ENCODE measurements at places on chromosomes 12 and 14. TPM values are rescaled to one million over a fixed set of nuclear protein-coding genes. Genes with fewer than 3 reads are reported as not detected.
A peak's percentile ranks its signal among the peaks of the same experiment; 100 is the strongest.

DNA sequence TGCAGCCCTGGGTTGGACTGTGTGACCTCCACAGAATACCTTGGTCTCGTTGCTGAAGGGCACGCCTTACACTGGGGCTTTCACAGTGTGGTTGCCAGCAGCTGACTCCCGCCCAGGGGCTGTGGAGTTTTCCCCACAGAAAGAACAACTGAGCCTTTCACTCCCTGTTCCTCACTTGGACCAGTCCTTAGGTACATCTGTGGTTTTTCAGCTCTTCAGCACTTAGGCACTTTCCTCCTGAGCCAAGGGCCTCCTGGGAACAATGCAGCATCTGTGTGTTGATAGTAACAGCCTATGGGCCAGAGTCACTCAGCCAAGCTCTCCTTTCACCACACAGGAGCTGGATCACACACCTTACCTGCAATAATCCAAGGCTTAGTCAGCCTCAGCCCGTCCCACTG is 25.0 kb downstream of the ERP27 start:
- peaks cover 11% of the 10 kb centered on the region for H3K4me1 ChIP-seq
- no peaks in the 10 kb centered on the region for H3K27me3 ChIP-seq

DNA sequence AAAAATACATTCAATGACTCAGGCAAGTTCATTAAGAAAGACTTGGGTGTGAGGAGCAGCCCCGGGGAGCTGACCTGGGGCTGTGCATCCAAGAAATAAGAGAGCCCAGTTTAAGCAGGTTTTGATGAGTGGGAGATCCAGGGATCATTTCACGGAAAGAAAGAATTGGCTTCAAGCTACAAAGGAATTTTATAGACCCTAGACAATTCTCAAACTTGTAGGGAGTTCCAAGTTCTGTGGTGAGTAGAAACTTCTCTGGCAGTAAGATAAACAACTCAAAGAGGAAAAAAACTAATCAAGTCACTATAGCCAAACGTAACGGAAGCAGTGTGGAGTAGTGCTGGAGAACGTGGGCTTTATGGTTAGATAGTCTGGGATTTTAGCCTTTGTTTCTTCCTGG is 175.7 kb upstream of the DDHD1 start:
- no peak overlapping the region for H3K27ac ChIP-seq
- H3K27me3 ChIP-seq, result no peaks in the 10 kb centered on the region
- H3K4me3 ChIP-seq, result no peak overlapping the region
- H3K36me3 ChIP-seq, result no peaks in the 10 kb centered on the region
- no peaks in the 10 kb centered on the region for H3K4me1 ChIP-seq
- DNase-seq, result no peak

DNA sequence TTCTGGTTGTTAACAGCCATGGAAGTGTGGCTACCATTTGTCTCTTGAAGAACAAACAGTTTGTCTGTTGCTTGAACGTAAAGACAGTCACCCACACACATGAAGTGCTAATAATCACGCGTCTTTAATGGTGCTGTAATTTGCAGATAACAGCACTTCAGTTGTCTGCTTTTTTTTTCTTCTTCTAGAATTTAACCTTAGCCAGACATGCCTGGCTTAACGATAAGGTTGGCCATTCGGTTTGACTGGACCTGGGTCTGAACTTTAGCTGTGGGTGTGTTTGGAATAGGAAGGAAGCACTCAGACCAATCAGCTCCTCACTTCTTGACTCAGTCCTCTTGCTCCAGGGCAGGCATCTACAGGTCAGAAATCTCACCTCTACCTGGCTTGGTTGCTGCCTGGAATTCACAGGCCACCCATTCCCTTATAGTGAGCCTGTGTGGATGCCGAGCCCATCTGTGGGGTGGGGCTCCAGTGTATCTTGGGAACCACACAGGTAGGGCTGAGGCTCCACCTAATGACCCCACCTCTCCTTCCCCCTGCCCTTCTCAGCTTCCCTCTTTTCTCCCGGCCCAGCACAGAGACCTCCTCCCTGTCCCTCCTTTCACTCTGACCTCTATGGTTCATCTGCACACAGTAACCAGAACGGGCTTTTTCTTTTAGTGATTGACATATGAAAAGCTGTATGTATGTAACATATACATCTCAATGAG is 246.4 kb upstream of the PWP1 start:
- H3K4me1 ChIP-seq, result peaks cover 19% of the 10 kb centered on the region
- H3K27ac ChIP-seq, result no peak overlapping the region
- H3K4me3 ChIP-seq, result no peak overlapping the region
- H3K27me3 ChIP-seq, result no peaks in the 10 kb centered on the region
- DNase-seq, result no peak
- no peaks in the 10 kb centered on the region for H3K36me3 ChIP-seq

DNA sequence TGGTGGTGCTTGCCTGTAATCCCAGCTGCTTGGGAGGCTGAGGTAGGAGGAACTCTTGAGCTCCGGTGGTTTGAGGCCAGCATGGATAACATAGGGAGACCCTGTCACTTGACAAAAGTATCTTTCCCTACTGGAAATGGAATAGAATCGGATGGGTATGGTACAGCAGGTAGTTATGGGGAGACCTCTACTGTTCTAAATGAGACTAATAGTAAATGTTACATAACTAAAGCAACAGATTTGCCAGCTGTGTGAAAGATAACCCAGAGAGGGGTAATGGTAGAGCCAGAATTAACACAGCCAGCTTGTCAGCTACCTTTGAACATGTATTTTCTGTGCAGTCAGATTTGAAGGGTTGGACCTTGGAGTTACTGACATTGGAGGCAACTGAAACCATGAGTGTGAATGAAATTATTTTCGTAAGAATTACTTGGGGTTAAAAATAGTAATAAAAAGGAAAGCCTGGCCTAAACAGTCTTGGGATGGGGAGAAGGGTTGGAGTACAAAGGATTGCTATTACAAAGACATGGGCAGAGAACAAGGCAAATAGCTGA is 21.7 kb upstream of the NUP107 start:
- H3K27ac ChIP-seq, result peak overlapping the region; percentile 18
- H3K27me3 ChIP-seq, result no peaks in the 10 kb centered on the region
- peaks cover 35% of the 10 kb centered on the region for H3K4me1 ChIP-seq
- no peak for DNase-seq

GRCh38 chr12:57229046-57229633 is 371 bp upstream of the SHMT2 start:
- peak; percentile 60 for DNase-seq
- peaks cover 45% of the 10 kb centered on the region for H3K36me3 ChIP-seq
- H3K27me3 ChIP-seq, result peaks cover 26% of the 10 kb centered on the region
- peaks cover 66% of the 10 kb centered on the region for H3K4me1 ChIP-seq
- H3K27ac ChIP-seq, result peak overlapping the region; percentile 94

DNA sequence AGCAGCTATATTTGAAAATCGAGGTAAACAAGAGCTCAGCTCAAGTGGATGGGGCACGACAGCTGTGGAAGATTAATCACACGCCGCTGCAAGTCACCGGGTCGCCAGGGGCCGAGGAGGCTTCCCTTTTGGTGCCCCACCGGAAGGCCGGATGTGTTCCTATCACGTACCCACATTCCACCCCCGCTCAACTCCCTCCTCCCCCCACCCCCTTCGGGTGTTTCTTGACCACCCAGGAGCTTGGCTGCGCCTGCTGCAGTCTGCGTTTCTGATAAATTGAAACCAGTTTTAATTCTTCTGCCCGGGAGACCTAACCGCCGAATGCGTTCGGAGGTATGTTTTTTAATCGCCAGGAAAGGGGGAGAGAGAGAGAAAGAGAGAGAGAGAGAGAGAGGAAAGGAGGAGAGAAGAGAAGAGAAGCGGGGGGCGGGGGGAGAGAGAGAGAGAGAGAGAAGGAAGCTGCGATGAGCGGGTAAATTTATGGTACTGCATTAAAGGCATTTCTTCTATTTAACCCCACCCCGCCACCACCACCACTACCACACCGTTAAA is 1.8 kb downstream of the SLC8A3 start:
- DNase-seq, result peak; percentile 28
- peak overlapping the region; percentile 76 for H3K4me3 ChIP-seq
- H3K4me1 ChIP-seq, result peaks cover 26% of the 10 kb centered on the region
- no peak overlapping the region for H3K27ac ChIP-seq
- H3K36me3 ChIP-seq, result no peaks in the 10 kb centered on the region

DNA sequence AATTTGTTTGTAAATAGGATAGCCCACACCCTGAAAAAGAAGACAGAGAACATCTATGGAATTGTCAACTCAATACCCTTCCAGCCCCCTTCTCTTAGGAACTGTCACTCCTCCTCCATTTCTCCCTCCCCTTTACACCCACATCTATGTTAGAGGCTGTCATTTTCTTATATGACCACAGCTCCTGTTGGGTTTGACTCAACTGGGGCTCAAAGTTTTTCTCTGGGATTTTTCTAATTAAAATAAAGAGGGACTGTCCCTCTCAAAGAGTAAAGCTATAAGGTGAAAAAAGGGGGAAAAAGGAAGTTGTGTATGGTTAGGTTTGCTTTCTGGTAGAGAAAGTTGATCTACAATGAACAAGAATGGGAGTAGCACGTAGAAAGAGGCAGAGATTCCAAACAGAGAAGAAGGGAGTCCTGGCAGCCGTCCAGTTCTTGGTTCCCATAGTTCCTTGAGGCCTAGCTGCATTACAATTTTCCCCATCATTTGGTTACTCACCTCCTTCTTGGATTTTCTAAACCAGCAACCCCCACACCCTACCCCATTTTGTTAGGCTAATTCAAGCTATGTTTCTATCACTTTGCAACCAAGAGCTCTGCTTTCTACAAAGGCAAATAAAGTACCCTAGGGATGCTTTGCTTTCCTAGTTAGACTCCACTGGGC is 44.3 kb upstream of the STK38L start:
- H3K4me1 ChIP-seq, result peaks cover 4% of the 10 kb centered on the region
- no peaks in the 10 kb centered on the region for H3K27me3 ChIP-seq
- H3K4me3 ChIP-seq, result no peak overlapping the region
- no peak overlapping the region for H3K27ac ChIP-seq

DNA sequence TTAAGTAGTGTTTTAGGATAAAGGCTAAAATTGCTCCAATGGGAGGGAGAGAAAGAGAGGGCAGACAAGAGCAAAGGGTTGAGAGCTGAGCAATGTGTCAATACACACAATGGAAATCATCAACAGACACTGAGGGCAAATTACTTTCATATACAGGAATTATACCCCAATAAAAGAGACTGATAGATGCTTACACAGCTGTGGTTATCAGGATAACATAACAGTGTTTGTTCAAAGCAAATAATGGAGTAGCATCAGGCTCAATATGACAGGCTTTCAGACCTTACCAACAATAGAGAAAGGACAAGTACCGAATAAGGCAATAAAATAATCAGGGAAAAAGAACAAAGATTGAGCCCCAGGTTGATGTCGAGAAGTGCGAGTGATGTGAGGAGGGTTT is 53.4 kb upstream of the DIO2 start:
- H3K4me1 ChIP-seq, result no peaks in the 10 kb centered on the region
- no peak overlapping the region for H3K27ac ChIP-seq
- H3K4me3 ChIP-seq, result no peak overlapping the region
- H3K27me3 ChIP-seq, result no peaks in the 10 kb centered on the region
- DNase-seq, result no peak

DNA sequence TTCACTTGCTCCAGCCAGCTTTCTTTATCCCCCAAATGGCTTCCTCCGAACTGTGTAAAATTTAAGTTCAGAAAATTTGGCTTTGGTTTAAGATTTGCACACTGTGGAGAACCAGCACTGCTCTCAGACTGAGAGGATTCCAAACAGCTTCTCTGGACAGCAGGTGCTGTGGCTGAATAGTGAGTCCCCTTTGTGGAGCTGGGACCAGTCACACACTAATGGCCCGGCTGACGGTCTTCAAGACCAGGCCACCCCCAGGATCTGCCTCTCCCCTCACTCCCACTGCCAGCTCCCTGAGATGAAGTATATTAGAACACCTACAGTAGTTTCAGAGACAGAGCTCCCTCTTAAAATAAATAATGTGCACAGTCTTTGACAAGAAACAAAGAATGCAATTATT is 267.3 kb downstream of the BCAT1 start:
- no peaks in the 10 kb centered on the region for H3K4me1 ChIP-seq
- H3K27me3 ChIP-seq, result no peaks in the 10 kb centered on the region
- H3K4me3 ChIP-seq, result no peak overlapping the region
- DNase-seq, result no peak

DNA sequence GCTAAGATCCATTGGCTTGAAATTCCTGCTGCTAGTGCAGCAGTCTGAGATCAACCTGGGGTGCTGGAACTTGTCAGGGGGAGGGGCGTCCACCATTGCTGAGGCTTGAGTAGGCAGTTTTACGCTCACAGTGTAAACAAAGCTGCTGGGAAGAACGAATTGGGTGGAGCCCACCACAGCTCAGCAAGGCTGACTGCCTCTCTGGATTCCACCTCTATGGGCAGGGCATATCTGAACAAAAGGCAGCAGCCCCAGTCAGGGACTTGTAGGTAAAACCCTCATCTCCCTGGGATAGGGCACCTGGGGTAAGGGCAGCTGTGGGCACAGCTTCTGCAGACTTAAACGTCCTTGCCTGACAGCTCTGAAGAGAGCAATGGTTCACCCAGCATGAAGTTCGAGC is 191.7 kb downstream of the ALG10B start:
- DNase-seq, result no peak
- H3K36me3 ChIP-seq, result no peaks in the 10 kb centered on the region
- no peaks in the 10 kb centered on the region for H3K27me3 ChIP-seq
- H3K4me1 ChIP-seq, result no peaks in the 10 kb centered on the region
- no peak overlapping the region for H3K4me3 ChIP-seq

GRCh38 chr12:63041601-63042000 is 106.7 kb upstream of the PPM1H start:
- H3K27ac ChIP-seq, result no peak overlapping the region
- no peaks in the 10 kb centered on the region for H3K27me3 ChIP-seq
- no peak for DNase-seq
- no peak overlapping the region for H3K4me3 ChIP-seq

GRCh38 chr12:108299980-108300696 is 39.0 kb downstream of the CMKLR1 start:
- no peak for DNase-seq
- peaks cover 78% of the 10 kb centered on the region for H3K4me1 ChIP-seq
- H3K27ac ChIP-seq, result no peak overlapping the region
- H3K36me3 ChIP-seq, result peaks cover 1% of the 10 kb centered on the region

DNA sequence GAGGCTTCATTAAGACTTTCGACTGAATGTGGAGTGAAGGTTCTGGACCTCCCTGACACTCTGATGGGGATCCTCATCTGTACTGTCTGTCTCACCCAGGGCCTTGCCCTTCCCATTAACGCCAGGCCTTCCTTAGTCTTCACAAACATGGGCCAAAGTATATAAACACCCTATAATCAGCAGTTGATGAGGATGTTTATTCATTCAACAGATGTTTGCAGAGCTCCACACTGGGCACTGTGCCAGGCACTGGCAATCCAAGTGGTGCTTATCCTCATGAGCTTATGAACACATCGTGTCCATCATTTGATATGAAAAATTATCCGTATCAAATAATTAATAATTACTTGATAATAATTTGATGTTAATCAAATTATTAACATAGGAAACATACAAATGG is 454.4 kb downstream of the FUT8 start:
- no peak overlapping the region for H3K4me3 ChIP-seq

GRCh38 chr12:27554421-27555186 is 30.6 kb downstream of the PPFIBP1 start:
- H3K4me3 ChIP-seq, result no peak overlapping the region
- peaks cover 21% of the 10 kb centered on the region for H3K27me3 ChIP-seq
- no peak overlapping the region for H3K27ac ChIP-seq
- H3K36me3 ChIP-seq, result no peaks in the 10 kb centered on the region
- DNase-seq, result no peak

GRCh38 chr12:98073610-98074009 is 441.8 kb upstream of the TMPO start:
- no peak overlapping the region for H3K4me3 ChIP-seq
- H3K4me1 ChIP-seq, result no peaks in the 10 kb centered on the region
- no peaks in the 10 kb centered on the region for H3K36me3 ChIP-seq
- no peak for DNase-seq

The AJUBA gene
- 0.74 TPM for total RNA-seq

The HNRNPA1 gene
- total RNA-seq, result 1,553 TPM

The ESRRB gene
- 0.05 TPM for total RNA-seq

The AKAP3 gene
- 2.6 TPM for total RNA-seq

The NUP107 gene
- total RNA-seq, result 103 TPM

The MYF5 gene
- not detected for total RNA-seq

The AICDA gene
- total RNA-seq, result not detected

Data from activated CD8-positive, alpha-beta T cell treated with anti-CD3 and anti-CD28 coated beads, Interleukin-2, amount 10 ng/mL, durations not matched to agents 7 days and 5 days (primary cell).